ENCODE measurements at places on chromosomes 12 and 14. TPM values are rescaled to one million over a fixed set of nuclear protein-coding genes. Genes with fewer than 3 reads are reported as not detected.

CALM1 gene
- 227 TPM for total RNA-seq

IFNG-AS1 gene
- total RNA-seq, result 0.29 TPM

SLC6A13 gene
- total RNA-seq, result not detected

PLCZ1 gene
- not detected for total RNA-seq

LTA4H gene
- 73.8 TPM for total RNA-seq

- no peak for DNase-seq
These were observed 20.3 kb upstream of the TMX1 start for GRCh38 chr14:51219473-51220448.

- DNase-seq, result no peak
These were observed 18.9 kb upstream of the COCH start for GRCh38 chr14:30855345-30856037.

DNA sequence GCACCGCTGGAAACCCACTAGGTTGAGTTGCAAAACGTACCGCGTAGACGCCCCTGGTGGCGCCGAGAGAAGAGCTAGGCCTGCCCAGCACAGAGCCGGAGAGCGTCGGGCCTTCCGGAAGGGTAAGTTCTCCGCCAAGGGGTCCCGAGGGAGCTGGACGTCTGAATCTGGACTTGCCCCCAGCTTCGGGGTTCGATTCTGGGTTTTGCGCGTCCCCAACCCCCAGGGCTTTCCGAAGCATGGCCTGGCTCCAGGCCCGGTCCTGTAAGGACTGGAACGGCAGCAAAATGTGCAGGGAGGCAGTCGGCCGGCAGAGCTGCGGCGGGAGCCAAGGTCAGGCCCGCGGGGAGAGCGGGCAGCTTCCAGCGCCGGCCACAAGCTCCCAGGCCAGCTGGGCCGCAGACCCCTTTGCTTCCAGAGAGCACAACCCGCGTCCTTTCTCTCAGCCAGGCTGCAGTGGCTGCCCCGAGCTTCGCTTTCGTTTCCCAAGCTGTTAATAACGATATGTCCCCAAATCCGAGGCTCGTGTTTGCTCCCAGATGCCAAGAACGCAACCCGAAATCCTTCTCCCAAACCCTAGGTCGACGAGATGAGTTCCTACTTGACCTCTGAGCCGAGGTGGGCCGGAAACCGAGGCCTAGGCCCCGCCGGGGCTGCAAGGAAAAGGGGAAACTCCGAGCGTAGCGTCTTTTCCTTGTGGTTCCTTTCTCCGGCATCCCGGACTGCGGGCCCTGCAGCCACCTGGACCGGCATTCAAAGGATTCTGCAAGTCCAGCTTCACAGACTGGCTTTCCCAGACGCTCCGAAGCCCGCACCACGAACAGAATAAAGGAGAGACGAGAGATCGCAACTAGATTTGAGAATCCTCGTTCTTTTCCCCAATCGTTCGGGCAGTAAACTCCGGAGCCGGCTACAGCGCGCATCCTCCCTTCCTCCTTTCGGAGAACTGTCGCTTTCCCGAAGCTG, 3.2 kb upstream of the TBX5 start:
- peak; percentile 76 for DNase-seq

- DNase-seq, result no peak
These were observed 338.4 kb downstream of the FUT8 start for GRCh38 chr14:65750906-65751305.

- no peak for DNase-seq
These were observed 465.6 kb downstream of the ZFP36L1 start for GRCh38 chr14:68327231-68327630.

DNA sequence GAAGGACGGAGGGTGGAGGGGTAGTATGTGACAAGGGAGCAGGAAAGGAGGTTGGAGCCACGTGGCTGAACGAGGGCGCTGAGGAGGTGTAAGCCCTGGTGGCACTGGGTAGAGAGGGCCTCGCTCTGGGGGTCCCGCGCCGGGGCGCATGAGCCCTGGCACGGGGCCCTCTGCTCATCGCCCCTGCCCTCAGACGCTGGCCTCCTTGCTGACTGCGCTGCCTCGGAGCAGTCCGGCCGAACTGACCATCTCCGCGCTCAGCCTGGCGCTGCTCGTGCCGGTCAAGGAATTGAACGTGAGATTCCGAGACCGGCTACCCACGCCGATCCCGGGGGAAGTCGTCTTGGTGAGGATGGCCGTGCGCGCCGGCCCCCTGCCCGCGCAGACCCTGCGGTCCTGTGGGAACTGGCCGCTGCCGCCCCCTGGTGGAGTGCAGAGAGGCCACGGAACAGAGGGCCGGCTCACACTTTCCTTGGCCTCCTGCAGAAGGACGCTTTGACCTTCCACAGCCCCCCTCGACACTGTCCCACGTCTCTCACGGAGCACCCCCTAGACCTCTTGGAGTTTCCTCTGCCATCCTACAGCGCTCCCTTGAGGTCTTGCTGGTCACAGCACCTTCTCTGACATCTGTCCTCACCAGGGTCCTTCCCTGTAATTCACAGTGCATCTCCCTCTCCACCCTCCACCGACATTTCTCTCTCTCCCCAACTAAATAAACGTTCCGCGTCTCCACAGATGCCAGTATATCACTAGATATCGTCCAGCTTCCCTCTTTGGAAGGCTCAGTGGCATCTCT, 10.5 kb downstream of the ARHGEF25 start:
- peak; percentile 98 for DNase-seq

DNA sequence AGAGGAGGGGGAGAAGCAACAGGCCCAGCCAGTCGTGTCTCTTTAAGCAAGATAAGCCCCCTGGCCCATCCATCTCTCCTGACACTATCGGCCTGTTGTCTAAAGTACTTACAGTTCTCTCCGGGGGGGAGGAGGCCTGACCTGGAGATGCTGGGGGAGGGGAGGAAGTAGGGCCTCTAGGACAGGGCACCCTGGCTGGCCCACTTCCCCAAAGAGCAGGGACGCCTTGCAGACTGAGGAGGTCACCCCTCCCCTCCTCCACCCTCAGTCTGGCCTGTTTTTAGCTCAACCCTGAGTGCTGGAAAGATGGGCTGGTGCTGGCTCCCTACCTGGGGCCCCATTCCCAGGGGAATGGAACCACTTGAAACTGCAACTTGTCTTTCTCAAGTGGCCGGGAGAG, 70.3 kb downstream of the TBX5 start:
- DNase-seq, result no peak

DNA sequence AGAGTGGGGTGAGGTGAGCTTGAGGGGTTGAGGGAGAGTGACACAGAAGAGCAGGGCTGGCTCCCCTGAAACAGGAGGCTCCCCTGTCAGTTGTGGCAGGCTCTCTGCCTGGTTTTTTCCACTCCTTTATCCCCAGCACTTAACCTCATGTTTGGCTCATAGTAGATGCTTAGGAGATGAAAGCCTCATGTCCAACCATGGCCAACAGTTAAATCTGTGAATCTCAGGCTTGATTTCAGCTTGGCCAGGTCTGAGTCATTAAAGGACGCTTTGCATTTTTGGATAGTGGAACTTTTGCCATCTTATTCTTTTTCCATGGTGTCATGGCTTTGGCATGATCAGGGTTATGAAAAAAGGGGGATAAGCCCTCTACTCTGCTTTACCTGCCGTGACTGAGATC, 117.2 kb downstream of the CACNA1C start:
- DNase-seq, result no peak
